Umbilical cord (tissue), 2 donors: ENCODE measurements at places on chromosomes 5 and 9.

DNA sequence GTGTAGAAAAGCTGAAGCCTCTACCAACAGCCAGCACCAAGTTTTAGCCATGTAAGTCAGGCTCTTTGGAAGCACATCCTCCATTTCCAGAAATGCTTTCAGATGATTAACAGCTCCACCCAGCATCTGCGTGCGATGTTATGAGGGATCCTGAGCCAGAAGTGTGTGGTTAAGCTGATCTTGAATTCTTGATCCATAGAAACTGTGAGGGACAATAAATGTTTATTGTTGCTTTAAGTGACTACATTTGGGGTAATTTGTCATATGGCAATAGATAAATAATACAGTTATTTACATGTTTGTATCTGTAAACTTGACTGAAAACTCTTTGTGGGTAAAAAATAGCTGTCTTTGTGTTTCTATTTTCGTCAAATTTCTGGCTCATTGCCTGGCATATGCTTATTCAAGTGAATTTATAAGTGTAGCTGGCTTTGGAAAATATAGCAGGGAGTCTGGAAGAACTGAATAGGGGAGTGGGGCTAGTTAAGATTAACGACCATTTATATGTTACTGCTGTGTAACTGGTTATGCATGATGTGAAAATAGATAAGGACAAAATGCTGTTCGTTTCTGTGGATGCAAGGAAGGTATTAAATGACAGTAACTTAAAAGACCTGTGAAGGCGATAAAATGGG is 234.1 kb downstream of the LRRC70 start:
- no peak for DNase-seq

- no peak for DNase-seq
These were observed 838.4 kb upstream of the NUDT12 start for GRCh38 chr5:104400941-104401340.

DNA sequence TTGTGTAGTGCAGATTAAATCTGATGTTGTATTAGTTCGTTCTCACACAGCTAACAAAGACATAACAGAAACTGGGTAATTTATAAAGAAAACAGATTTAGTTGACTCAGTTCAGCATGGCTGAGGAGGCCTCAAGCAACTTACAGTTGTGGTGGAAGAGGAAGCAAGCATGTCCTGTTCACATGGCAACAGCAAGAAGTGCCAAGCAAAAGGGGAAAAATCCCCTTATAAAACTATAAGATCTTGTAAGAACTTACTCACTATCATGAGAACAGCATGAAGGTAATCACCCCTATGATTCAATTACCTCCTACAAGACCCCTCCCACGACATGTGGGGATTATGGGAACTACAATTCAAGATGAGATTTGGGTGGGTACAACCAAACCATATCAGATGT is 238.6 kb upstream of the PRR16 start:
- no peak for DNase-seq

DNA sequence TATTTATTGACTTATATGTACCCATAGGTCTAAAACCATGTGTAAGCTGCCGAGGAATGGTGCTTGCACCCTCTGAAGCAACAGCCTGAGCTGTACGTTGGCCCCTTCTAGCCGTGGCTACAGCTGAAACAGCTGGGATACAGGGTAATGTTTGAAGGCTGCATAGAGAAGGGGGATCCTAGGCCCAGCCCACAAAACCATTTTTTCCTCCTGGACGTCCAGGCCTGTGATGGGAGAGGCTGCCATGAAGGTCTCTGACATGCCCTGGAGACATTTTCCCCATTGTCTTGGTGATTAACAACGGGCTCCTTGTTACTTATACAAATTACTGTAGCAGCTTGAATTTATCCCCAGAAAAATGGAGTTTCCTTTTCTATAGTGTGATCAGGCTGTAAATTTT is 244.7 kb downstream of the COMMD10 start:
- no peak for DNase-seq

DNA sequence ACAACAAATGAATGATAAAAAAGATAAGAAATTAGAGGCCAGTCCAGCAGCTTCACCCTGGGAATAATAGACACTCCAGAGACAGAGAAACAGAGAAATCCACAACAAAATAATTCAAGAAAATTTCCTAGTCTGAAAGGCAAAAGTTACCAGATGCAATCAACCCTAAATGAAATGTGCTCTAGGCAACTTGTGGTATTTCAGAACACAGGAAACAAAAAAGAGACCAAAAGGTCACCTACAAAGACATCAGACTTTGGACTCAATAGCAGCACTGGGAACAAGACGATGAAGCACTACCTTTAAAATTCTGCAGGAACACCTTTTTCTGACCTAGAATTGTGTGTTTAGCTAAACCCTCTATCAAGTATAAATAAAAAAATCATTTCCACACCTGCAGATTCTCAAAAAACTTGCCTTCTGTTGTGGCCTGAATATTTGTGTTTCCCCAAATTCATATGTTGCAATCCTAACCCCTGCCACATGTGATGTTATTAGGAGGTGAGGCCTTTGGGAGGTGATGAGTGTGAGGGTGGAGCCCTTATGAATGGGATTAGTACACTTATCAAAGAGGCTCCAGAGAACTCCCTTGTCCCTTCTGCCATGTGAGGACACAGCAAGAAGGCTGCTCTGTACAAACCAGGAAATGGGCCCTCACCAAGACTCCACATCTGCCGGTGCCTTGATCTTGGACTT is 5.9 kb upstream of the MAPK9 start:
- no peak for DNase-seq

DNA sequence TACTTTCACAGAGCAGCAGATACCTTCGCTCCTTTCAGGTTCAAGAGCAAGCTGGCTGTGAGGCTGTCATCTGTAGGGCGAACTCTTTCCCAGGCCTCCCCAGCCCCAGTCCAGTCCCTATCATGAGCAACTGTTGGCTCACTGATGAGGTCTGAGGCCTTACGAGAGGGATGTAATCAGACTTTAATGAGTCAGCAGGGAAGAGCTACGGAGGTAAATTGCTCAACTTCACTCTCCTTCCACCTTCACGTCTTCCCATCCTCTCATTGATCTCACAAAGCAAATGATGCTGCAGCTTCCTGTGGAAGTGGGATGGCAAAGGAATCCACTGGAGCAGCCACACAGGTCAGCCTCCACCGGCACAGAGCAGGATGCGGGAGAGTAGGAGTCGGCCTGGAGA is 130.7 kb upstream of the TBCA start:
- DNase-seq: no peak

GRCh38 chr5:146510559-146511125 is 5.3 kb downstream of the GPR151 start:
- no peak for DNase-seq

- DNase-seq: no peak
These were observed 118.8 kb downstream of the ATPSCKMT start for GRCh38 chr5:10130881-10131280.

- DNase-seq: no peak
These were observed 4.5 kb upstream of the CNTLN start for GRCh38 chr9:17130291-17130690.

DNA sequence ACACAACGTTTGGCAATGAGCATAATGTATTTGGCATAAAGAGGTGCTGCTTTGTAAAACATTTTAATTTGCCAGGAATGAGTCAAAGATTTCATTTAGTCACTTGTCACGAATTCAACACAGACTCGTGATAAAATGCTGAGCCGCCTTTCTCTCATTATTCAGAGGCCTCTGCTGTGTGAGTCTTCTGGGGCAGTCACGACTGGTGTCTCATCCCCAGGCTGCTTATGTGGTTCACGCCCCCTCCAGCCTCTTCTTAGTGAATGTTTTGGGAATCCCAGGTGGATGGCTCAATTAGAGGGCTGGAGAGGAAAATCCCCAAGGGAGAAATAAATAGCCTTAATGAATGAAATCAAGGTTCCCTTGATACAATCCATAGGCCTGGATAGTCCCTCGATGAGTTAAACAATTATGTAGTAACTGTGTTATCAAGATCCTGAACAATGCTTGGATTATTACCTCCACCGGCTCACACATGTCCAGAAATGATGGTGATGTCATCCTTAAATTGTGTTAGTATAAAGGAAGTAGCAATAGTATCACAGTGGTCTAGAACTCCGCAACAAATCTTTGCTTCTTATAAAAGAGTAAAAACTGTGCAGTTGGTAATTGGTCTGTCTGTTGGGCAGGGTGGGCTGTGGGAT is 192.1 kb upstream of the ADAMTS16 start:
- DNase-seq: no peak

- DNase-seq: no peak
These were observed 28.6 kb upstream of the NSMF start for GRCh38 chr9:137487454-137488326.

DNA sequence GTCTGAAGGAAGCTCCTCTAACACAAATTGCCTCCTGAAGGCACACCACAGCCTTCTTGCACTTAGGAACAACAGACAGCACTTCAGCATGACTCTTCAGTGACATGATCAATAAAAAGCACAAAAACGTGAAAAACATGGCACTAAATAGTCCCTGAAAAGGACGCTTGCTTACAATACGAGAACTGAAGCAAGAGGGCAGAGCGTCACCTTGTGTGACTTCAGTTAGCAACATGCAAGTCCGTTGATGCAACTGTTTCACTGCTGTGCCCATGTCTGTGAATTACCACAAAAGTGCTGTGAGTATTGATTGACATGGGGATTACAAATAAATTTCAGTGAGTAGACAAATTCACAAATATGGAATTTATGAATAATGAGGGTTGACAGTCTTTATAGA is 219.9 kb upstream of the GAS1 start:
- no peak for DNase-seq

DNA sequence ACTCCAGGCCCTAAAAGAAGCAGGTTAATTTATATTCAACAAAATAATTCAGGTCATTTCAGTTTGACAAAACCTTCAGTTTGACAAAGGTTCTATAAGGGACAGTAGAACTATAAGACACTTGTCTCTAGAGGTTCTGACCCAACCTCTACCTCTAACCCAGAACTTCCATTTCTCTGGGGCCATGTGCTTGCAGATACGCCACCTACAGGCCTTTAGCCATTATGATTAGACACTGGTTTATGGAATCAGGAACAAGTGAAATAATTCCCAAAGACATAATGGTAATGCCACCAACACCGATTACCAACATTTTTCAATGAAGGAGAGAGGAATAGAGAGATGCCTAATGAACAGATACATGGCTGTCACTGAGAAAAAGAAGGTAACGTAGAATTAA is 733.9 kb downstream of the PRELID2 start:
- DNase-seq: no peak

GRCh38 chr5:61330341-61330844 is 1.7 kb upstream of the ZSWIM6 start:
- peak; percentile 65 for DNase-seq

- DNase-seq: no peak
These were observed 17.8 kb upstream of the SLC12A7 start for GRCh38 chr5:1129711-1130055.

GRCh38 chr5:172870715-172871461 is 36.8 kb downstream of the ERGIC1 start:
- no peak for DNase-seq
